ENCODE measurements at places on chromosomes 1 and 21.

DNA sequence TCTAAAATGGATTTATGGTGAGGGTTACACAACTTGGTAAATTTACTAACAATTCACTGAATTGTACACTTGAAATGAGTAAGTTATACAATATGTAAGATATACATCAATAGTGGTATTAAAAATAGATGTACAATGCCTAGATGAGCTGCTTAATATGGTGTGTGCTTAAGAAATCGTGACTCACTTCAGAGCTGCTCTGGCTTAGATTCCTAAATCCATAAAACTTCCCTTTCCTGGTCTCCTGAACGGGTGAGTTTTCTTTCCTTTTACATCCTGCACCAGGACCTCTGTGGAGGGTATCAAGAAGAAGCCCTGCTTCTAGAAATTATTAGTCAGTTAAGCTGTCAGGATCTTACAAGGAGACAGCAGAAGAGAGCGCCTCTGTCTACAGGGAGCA is 30.4 kb downstream of the H3-3A start:
- DNase-seq = no peak

GRCh38 chr1:11907275-11908094 is 18.7 kb downstream of the KIAA2013 start:
- DNase-seq = peak; percentile 95

- no peak for DNase-seq
Measured at GRCh38 chr1:7375781-7376660, 395.1 kb upstream of the VAMP3 start.

GRCh38 chr1:212537610-212538009 is 71.0 kb upstream of the ATF3 start:
- no peak for DNase-seq

DNA sequence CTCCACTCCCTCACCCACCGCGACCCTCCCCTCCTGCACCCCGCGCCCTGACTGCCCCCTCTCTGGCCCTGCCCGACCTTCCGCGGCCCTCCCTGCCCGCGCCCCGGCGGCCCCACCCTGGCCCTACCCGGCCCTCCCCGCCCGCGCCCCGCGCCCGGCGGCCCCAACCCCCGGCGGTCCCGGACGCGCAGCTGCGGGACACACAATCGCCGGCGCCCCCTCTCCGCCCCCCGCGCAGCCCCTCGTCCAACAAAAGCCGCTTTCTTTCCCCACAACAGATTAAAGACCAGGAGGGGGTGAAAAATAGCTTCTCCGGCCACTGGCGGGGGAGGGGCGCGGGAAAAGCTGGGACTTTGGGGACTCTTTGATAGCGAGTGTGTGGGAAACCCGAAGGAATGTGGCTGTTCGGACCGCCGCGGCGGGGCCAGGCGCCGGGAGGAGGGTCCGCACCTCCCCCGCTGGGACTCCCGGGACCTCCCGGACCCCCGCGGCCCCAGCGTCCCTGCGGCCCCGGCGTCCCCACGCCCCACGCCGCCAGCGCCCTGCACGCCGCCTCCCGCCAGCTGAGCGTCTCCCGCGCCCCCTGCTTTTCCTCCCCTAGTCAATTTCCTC is 8.8 kb upstream of the ID3 start:
- no peak for DNase-seq

DNA sequence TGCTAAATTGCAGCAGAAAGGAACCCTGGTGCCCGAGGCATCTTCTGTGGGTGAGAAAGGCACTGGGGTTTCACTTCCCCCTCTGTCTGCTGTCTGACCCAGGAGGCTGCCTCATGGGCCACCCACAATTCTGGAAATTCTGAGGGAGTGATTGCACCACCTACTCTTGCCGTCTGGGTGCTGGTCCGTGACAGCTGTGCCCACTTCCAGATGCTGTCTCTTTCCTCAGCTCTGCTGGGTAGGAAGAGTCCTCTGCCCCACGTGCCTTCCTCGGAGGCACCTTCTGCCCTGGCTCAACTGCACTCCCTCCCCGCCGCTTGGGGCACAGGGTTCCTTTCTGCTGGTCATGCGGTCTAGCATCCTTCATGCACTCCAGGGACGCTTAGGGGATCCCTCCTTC is 96.3 kb downstream of the ARHGEF10L start:
- DNase-seq = peak; percentile 77
